ENCODE measurements at places on chromosomes 12 and 14.

GRCh38 chr12:52899338-52900035, 5.4 kb downstream of the KRT8 start:
- no peak for DNase-seq

DNA sequence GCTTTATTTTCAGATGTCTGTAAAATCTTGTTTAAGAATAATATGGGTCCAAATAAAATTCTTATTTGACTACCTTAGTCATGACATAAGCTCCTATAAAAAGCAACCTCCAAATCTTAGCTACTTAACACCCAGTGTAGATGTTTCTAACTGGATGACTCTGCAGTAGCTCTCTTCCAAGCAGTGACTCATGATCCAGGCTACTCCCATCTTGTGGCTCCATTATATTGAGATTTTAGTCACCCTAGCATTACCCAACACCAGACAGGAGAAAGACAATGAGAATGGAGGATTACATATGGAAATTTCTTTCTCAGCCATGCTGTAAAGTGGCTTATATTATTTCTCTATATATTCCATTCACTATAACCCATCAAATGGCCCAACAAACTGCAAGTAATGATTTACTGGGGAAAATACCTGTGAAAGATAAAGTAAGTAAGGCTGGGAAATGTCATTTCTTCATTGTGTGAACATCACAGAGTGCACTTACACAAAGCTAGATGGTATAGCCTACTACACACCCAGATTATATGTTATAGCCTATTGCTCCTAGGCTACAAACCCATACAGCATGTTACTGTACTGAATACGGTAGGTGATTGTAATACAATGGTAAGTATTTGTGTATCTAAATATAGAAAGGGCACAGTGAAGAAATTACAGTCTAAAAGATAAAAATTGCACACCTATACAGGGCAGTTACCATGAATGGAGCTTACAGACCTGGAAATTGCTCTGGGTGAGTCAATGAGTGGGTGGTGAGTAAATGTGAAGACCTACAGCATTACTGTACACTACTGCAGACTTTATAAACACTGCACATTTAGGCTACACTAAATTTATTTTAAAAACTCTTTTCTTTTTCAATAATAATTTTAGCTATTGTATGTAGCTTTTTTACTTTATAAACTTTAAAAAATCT, 163.2 kb downstream of the DYRK2 start:
- DNase-seq, result no peak

- no peak for DNase-seq
Measured at GRCh38 chr14:105974902-105975301, 448.5 kb downstream of the TMEM121 start.

DNA sequence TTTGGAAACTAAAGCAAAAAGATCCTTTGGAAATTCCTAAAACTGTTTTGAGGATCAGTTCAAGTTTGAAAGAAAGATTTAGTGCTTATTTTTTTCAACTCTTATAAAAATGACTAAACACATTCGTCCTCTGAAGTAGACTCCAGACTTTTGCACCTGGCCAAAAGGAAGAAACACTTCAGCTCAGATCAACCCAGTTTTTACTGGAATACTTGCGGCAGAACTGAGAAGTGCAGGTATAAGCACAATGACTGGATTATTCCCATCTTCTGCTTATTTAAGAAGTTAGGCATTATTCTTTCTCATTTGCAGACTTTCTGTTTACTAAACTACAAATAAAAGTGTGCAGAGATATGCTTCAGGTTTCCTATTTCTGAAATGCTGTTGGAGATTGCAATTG, 41.9 kb downstream of the PDE6H start:
- DNase-seq, result no peak

- DNase-seq, result no peak
Measured at GRCh38 chr14:68144051-68144681, 324.6 kb downstream of the RAD51B start.

GRCh38 chr14:51206462-51206861, 33.6 kb upstream of the TMX1 start:
- DNase-seq, result peak; percentile 3

DNA sequence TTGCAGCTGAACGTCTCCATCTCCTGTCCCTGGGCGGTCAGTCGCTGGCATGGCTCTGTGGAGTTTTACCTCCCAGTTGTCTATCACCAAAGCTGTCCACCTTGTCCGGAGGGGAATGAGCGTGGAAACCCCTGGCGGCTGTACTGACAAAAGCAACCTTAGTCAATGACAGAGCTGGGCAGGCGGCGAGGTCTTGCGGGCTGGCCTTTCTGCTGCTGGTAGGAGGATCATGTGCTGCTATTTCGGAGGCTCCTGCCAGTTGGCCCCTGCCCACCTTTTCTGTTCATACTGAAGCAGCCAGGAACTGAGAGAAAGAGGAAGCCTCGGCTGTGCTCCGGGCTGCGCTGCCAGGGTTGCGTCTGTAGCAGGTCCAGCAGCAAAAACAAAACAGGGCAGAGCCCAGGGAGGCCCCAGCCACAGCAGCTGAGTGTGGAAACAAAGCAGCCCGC, 57.7 kb downstream of the HMGA2 start:
- DNase-seq, result no peak

DNA sequence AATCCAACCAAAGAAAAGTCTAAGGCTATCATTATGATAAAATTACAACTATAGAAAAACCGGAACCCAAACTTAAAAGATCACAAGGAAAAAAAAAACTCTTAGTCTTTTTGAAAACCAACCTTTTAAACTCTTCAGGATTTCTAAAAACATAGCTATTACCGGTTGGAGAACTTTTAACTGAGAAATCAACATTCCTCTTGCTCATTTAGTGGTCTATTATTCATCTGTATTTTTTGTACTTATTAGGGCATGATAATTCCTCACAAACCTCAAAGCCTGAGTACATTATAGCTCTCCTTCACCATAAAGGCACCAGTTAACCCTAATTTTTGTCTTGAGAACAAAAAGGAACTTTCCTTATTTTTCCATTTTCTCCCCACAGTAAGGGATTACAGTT, 10.4 kb downstream of the LUM start:
- DNase-seq, result no peak

- DNase-seq, result no peak
Measured at GRCh38 chr14:68249661-68250451, 430.3 kb downstream of the RAD51B start.

- peak; percentile 77 for DNase-seq
Measured at GRCh38 chr14:59177262-59177661, 11.2 kb upstream of the DAAM1 start.

GRCh38 chr12:42283739-42284138, 42.2 kb downstream of the ZCRB1 start:
- DNase-seq, result no peak

- no peak for DNase-seq
Measured at GRCh38 chr12:32025906-32026305, 66.7 kb downstream of the RESF1 start.

- no peak for DNase-seq
Measured at GRCh38 chr12:19035536-19035935, 94.0 kb upstream of the PLEKHA5 start.

DNA sequence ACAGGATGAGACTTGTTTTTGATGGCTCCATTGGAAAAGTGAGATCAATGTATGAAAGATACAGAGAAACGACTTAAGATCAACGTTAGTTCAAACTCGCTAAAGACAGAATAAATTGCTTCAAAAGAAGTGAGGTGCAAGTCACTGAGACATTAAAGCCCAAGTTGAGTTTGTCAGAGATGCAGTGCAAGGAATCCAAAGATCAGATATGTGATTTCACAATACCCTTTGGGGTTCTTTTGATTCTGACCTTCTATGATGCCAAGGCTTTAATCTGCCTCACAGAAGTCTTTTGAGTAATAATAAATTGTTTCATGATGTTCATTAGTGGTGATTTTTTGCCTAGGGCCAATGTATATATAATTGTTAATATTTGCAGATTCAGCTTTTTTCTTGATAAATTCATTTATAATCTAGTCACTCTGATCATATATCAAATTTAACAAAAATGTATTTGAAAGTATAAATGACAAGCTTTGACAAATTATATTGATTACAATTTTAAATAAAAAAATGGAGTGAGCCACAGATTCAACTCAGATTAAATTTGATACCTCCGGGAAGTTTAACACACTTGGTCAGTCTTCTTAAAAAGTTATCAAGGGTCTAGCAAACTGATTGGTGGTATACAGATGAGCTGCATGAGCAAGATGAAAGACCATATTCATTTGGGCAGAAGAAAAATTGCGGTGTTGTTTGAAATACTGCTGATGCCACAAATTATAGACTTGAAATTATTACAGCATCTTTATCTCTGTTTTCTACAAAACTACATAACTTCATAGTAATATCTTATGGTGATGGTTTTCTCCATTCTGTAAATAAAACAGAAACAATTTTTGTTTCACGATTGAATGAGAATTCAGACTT, 144.8 kb upstream of the FAR2 start:
- no peak for DNase-seq

DNA sequence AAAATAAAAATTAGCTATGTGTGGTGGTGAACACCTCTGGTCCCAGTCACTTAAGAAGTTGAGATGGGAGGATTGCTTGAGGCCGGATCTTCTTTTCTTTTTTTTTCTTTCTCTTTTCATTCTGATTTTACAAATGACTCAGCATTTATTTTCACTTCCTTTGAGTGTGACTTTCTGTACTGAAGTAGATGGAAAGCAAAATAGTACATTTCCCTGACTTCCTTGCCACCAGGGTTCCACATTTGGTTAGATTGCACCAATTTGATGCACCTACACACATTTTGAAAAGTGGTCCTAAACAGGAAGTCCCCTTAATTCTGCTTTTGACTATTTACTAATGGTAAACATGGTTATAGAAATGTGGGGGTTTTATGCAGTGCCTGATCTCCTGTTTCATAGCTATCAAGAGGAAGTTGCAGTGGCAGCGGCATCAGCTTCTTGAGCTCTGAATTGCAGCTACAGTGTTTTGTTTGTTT, 13.0 kb upstream of the LEMD3 start:
- no peak for DNase-seq

- no peak for DNase-seq
Measured at GRCh38 chr14:106268013-106268727, 741.8 kb downstream of the TMEM121 start.

- no peak for DNase-seq
Measured at GRCh38 chr12:93197067-93197593, 180.6 kb upstream of the NUDT4 start.

DNA sequence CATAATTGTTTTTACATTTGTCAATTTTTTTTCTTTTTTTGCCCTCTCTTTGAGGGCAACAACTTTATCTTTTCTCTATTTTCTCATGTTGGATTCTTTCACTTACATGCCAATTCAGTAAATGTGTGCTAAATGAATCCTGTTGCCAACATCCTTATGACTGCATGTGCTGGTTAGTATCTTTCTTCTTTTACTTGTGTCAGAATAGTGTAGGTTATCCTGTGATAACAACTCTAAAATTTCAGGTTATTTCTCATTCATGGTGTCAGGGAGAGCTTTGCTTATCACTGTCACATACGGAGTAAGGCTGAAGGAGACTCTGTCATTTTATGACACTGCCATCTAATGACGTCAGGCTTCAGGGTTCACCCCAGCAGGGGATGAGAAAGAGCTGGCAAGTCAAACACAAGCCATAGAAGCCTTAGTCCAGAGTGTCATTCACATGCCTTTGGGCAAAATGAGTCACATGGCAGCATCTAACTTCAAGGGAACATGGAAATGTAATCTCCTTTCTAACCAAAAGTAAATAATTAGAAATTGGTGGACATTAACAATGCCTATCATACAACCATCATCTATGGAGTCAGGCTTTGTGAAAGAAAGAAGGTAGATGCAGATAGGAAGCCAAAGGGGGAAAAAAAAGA, 242.5 kb upstream of the ATP2B1 start:
- no peak for DNase-seq

- DNase-seq, result no peak
Measured at GRCh38 chr12:31959701-31960391, 631 bp downstream of the RESF1 start.

GRCh38 chr14:51269634-51270033, 29.6 kb downstream of the TMX1 start:
- DNase-seq, result no peak

- peak; percentile 35 for DNase-seq
Measured at GRCh38 chr12:69688471-69689427, 10.4 kb downstream of the BEST3 start.

DNA sequence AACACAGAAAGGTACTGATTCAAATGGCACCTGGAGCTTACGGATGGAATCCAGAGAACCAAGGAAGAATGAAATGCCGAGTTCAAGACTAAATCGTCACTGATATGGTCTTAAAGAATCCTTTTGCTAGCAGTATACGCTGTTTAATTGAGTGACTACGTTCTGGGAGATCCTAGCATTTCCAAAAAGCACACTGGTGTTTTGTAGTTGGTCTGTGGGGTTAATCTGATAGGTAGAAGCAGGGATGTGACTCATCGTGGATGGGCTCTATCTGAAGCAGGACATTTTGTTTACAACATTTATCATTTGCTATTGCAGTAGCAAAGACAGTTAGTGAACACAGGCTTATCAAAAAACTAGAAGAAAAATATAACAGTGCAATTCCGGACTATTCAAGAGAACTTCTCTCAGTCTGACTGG, 169.2 kb upstream of the HMGA2 start:
- DNase-seq, result no peak

DNA sequence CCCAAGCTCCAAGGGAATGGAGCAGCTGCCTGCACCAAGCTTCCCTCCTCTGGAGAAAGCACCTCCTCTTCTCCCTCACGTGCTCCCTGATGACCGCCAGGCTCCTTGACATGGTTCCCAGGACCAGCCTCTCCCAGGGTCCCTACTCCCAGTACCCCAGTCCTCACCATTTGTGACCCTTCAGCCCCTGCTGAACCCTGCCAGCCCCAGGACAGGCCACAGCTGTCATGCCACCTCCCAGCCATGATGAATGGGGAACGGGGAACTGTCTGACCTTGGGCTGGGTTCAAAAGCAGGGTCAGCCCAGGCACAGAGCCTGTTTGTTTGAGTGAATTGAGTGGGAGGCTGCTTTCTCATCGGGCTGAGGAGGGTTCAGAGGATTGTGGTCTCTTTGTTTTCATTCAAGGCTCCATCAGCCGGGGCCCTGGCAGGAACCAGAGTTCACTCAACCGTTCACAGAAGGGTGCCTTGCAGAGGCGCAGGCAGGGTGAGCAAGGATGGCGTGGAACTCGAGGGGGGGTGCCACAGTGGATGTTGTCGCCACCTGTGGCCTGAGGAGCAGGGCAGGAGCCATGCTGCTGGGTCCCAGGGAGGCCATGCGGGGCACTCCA, 344.5 kb upstream of the SFSWAP start:
- no peak for DNase-seq

GRCh38 chr14:82230748-82231147, 697.1 kb upstream of the SEL1L start:
- DNase-seq, result no peak

DNA sequence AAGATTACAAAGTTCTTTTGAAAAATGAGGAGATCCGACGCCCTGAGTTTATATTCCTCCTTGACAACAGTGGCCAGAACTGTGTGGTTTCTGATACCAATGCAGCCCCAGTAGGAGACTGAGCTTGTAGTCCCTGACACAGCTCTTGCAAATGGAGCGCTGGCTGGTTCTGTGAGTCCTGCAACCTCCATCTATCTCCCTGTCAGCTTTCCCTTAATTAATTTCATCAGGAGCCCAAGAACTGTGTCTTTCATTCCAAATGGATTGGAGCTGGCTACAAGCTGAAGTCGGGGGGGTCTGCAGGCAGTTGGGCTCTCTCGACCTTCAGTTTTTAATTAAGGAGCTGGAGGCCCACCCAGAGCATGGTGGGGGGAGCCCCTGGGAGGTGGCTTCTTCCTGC, 160.6 kb downstream of the ADGRD1 start:
- no peak for DNase-seq

Data from iPS DF 19.7 (cell line).